Kidney (tissue), 22 donors: ENCODE measurements at places on chromosomes 13 and 19. TPM values are rescaled to one million over a fixed set of nuclear protein-coding genes. Genes with fewer than 3 reads are reported as not detected.

DNA sequence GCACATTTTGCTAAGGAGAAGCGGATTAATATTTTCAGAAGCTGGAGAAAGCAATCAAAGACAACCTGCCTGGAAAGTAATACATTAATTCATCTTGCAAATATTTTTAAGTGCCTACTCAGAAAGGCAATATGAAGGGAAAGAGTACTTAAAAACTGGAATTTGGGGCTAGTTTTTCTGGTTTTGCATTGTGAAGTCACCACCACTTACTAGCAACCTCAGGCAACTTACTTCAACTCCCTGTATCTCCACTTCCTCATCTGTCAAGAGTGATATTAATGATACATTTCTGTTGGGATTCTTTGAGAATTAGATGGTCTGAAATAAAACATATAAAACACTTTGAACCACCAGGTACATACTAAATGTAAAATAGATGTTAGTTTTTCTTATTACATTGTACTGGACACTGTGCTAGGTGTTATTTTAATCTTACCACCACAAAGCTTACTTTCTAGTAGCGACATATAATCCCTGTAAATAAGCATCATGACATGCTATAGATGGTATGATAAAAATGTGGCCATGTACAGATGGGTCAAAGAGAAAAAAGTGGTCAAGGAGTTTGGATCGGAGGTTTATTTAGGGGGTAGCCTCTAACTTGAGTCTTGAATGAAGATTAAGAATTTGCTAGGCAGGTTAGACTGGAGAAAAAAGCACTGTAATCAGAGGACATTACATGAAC lies 101.2 kb downstream of the SPRY2 start:
- no peak overlapping the region for H3K4me3 ChIP-seq
- no peak for DNase-seq
- H3K4me1 ChIP-seq: no peaks in the 10 kb centered on the region
- H3K27ac ChIP-seq: no peak overlapping the region

PSG7 gene
- total RNA-seq: not detected

DNA sequence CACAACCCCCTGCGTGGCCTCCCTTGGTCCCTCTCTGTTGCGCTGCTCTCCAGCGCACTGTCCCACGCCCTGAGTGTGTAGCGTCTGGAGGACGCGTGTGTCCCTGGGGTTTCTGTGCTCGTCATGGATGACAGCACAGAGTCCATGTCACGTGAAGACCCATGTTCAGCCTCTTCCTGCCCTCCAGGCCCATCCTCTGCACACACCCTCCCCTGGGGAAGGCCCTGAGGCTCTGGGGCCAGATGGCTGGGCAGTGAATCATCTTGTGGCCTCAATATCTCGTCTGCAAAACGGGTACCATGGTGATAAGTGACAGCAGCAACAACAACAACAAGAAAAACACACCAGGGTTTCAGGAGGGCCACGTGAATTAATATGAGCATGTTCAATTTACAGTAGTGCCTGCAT lies 71.5 kb upstream of the ARHGEF7 start:
- H3K4me1 ChIP-seq: no peaks in the 10 kb centered on the region
- no peak overlapping the region for H3K27ac ChIP-seq
- no peak for DNase-seq
- H3K4me3 ChIP-seq: no peak overlapping the region
- no peaks in the 10 kb centered on the region for H3K27me3 ChIP-seq

DNA sequence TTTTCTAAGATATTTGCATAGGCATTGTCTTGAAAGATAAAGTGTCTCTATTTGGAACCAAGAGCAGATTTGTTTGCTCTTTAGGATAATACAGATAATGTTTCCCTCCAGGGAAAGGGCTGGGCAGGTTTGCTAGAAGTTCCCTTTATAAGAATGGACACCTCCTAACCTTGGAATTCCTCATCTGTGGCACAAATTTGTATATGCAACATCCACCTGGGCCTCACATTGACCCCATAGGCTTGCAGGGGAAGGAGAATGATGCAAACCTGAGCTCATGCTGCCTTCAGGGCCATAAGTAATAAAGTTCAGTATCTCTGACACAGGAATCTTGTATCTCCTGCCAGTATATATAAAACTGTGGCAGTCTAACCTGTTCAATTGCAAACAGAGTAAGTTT lies 508.4 kb upstream of the MIR17HG start:
- no peak overlapping the region for H3K27ac ChIP-seq
- no peak for DNase-seq
- H3K36me3 ChIP-seq: no peaks in the 10 kb centered on the region
- H3K27me3 ChIP-seq: no peaks in the 10 kb centered on the region
- H3K4me1 ChIP-seq: no peaks in the 10 kb centered on the region

- no peak overlapping the region for H3K4me3 ChIP-seq
- H3K4me1 ChIP-seq: no peaks in the 10 kb centered on the region
- H3K27ac ChIP-seq: no peak overlapping the region
- peak; percentile 36 for DNase-seq
- H3K27me3 ChIP-seq: no peaks in the 10 kb centered on the region
- H3K36me3 ChIP-seq: no peaks in the 10 kb centered on the region
Observed at GRCh38 chr19:5193192-5193591, 147.4 kb downstream of the PTPRS start.

FCAR gene
- total RNA-seq: 1.8 TPM

RAB4B gene
- 42.1 TPM for total RNA-seq

DNA sequence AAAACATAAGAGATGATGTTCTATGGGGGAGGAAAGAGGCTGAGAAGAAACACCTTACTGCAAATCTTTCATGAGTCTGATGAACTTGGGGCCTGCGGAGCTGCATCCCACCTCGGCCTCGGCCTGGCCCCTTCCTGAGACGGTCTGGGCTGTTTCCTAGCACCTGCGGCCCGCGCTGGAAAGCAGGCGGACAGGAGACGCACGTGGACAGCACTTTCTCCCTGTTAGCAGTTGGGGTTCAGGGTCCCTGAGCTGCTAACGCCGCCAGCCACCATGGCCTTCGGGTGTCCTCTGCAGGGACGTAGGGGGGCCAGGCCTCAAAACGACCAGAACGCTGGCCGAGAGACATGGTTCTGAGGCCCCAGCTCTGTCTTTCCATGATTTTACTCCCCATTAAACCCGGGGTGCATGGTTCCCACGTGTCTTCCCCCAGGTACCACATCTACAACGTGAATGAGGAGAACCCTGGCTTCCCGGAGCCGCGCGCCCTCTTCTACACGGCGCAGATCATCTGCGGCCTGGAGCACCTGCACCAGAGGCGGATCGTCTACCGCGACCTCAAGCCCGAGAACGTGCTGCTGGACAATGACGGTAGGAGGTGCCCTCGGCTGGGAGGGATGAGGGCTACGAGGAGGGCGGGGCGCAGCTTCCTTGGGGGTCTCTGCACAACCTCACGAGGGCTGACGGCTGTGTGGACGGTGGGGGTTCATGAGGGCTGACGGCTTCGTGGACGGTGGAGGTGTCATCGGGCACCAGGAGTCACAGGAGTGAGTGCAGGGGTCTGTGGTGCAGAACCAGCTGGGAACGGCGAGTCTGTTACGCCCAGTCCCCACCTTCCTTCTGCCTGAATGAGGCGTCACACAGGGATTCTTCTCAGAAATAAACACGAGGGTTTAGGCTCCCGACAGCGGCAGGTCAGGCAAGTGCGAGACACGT lies 4.3 kb downstream of the GRK1 start:
- H3K4me1 ChIP-seq: no peaks in the 10 kb centered on the region
- H3K4me3 ChIP-seq: no peak overlapping the region
- no peaks in the 10 kb centered on the region for H3K36me3 ChIP-seq
- no peak for DNase-seq
- no peak overlapping the region for H3K27ac ChIP-seq

- no peaks in the 10 kb centered on the region for H3K4me1 ChIP-seq
- H3K27me3 ChIP-seq: no peaks in the 10 kb centered on the region
Observed at GRCh38 chr13:45615501-45616101, at the start of gene ERICH6B. TSS of gene ERICH6B (minus strand) at chr13:45615739. CDS start at chr13:45597005, 18,734 bp downstream.

OVOL3 gene
- not detected for total RNA-seq

- peaks cover 6% of the 10 kb centered on the region for H3K36me3 ChIP-seq
- H3K4me1 ChIP-seq: peaks cover 8% of the 10 kb centered on the region
- DNase-seq: peak; percentile 37
- H3K27ac ChIP-seq: no peak overlapping the region
Observed at GRCh38 chr13:113846636-113847318, 17.1 kb downstream of the GAS6 start.

WASF3 gene
- total RNA-seq: 18.5 TPM

GRCh38 chr19:4391306-4391693 lies 9.0 kb downstream of the SH3GL1 start:
- peaks cover 43% of the 10 kb centered on the region for H3K4me1 ChIP-seq
- peaks cover 14% of the 10 kb centered on the region for H3K36me3 ChIP-seq
- H3K27me3 ChIP-seq: no peaks in the 10 kb centered on the region

CACNA1A gene
- total RNA-seq: 1.7 TPM

- no peak for DNase-seq
- no peaks in the 10 kb centered on the region for H3K4me1 ChIP-seq
Observed at GRCh38 chr13:68056816-68057710, 826.9 kb upstream of the PCDH9 start.

DNA sequence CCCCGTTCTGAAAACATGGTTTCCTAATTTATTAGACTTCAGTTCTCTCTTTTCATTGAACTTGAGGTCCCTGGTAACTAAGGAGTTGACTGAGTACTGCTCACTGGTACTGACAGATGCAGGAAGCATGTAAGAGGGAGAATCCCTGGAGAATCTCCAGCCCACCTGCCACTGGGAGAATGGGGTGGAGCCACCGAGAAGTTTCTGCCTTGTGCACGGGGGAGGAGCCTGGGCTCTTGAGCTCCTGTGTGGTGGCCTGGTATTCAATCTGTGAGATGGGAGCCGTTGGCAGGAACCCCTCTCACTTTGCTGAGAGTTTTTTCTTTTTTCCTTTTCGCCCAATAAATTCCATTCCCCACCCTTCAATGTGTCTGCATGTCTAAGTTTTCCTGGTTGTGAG lies 13.2 kb upstream of the AKAP11 start:
- no peak for DNase-seq
- H3K4me3 ChIP-seq: no peak overlapping the region
- no peaks in the 10 kb centered on the region for H3K27me3 ChIP-seq
- H3K27ac ChIP-seq: no peak overlapping the region
- no peaks in the 10 kb centered on the region for H3K4me1 ChIP-seq

ZFR2 gene
- 0.22 TPM for total RNA-seq

KLK2 gene
- not detected for total RNA-seq

UBL5 gene
- total RNA-seq: 322 TPM

DNA sequence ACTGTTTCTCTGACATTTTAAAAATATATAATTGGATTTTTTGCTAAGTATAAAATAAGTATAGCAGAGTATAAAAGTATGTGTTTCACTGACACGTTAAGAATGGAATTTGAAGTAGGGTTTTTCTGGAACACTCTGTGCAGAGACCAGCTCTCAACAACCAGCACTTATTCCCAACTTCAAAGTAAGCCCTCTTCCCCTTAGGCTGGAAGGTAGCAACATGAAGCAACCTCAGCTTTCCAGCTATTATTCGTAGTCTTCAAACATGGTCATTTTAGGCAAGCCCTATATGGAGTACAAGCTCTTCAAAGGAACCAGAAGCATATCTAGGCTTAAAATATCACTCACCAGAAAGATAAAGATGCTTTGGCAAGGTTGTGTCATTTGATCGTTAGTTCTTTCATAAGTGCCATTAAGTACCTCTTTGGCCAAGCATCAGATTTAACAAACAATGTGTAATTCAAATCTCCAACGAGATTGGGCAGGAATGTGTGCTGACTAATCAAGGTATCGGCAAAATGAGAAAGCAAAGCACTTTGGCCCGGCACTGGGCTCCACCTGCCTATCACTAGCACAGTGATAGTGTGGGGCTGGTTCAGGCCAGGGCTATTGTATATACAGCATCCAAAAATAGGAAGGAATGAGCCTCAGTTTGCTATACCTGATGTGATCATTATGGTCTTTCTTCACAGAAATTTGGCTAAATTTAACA lies 95.9 kb upstream of the FREM2 start:
- H3K27ac ChIP-seq: no peak overlapping the region
- DNase-seq: no peak
- H3K4me1 ChIP-seq: no peaks in the 10 kb centered on the region
- H3K36me3 ChIP-seq: no peaks in the 10 kb centered on the region

- no peak for DNase-seq
- H3K27ac ChIP-seq: no peak overlapping the region
- H3K36me3 ChIP-seq: peaks cover 38% of the 10 kb centered on the region
- no peaks in the 10 kb centered on the region for H3K27me3 ChIP-seq
- H3K4me3 ChIP-seq: no peak overlapping the region
Observed at GRCh38 chr13:113232208-113233003, 23.0 kb downstream of the CUL4A start.

- no peaks in the 10 kb centered on the region for H3K36me3 ChIP-seq
- no peak overlapping the region for H3K27ac ChIP-seq
- H3K4me3 ChIP-seq: no peak overlapping the region
- no peaks in the 10 kb centered on the region for H3K4me1 ChIP-seq
- H3K27me3 ChIP-seq: no peaks in the 10 kb centered on the region
- no peak for DNase-seq
Observed at GRCh38 chr13:112960706-112961105, 8.3 kb upstream of the MCF2L start.

ZNF569 gene
- total RNA-seq: 6.9 TPM

DNA sequence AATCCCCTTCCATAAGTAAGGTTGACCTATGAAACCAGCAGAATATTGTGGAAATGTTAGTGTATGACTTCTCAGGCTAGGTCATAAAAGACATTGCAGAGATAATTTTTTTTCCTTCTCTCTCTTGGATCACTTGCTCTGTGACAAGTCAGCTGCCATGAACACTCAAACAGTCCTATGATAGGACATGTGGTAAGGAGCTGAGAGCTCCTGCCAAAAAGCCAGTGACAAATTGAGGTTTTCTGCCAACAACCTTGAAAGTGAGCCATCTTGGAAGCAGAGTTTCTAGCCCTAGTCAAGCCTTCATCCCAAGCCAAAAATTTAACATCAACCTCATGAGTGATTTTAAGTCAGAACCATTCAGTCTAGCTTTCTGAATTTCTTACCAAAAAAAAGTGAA lies 270.9 kb upstream of the NBEA start:
- no peaks in the 10 kb centered on the region for H3K27me3 ChIP-seq
- H3K36me3 ChIP-seq: no peaks in the 10 kb centered on the region

FKBP8 gene
- total RNA-seq: 207 TPM

TUBA3C gene
- total RNA-seq: not detected

DNA sequence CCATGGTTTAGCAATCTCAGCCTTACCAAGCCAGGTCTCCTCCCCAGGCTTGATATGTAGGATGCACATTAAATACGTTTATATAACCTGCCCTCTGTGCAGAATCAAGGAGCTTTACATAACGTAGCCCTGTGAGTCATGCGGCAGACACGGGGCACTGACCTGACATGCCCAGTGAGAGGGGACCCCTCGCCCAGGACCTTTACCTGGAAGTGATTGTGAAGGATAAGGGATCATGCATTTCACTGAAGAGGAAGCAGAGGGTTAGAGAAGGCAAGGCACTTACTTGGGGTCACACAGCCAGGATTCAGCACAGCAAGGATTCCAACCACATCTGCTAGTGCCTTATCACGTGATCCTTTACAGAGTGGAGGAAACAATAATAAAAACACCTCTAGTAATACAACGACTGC lies 18.9 kb upstream of the FOSB start:
- no peak overlapping the region for H3K4me3 ChIP-seq
- H3K4me1 ChIP-seq: peaks cover 5% of the 10 kb centered on the region
- H3K27ac ChIP-seq: no peak overlapping the region
- no peaks in the 10 kb centered on the region for H3K27me3 ChIP-seq
- no peak for DNase-seq

TEX29 gene
- not detected for total RNA-seq
